ENCODE measurements at places on chromosomes 4 and X.

DNA sequence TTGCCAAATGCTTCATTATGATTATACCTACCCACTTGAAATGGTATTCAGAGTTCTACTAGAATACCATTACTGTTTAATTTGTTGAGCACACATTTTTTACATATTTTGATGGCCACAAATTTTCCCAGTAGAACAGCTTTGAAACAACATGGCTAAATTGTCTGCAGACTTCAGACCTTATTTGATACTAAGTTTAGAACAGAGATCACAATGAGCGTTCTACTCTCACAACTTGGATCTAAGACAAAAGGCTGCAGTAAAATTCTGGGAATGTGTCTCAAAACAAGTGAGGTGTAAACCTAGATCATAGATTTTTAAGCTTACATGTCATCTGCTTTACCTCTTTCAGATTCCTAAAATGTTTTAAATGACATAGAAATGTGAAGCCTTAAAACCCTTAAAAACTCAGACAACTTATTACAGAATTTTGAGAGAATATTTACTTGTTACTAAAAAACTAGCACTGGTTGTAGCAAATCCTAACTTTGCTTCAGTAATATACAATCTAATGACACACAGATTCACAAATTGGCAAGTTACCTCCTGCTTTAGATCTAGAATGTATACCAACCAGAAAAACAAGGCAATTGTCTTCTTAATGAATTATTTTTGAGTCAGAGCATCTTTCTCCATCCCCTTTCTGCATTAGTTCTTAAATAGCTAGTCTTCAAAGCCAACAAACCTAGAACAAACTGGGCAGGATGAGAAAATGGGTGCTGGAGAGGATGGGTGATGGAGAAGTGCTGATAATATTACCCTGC, 243.3 kb downstream of the SLC7A11 start:
- no peak for DNase-seq

DNA sequence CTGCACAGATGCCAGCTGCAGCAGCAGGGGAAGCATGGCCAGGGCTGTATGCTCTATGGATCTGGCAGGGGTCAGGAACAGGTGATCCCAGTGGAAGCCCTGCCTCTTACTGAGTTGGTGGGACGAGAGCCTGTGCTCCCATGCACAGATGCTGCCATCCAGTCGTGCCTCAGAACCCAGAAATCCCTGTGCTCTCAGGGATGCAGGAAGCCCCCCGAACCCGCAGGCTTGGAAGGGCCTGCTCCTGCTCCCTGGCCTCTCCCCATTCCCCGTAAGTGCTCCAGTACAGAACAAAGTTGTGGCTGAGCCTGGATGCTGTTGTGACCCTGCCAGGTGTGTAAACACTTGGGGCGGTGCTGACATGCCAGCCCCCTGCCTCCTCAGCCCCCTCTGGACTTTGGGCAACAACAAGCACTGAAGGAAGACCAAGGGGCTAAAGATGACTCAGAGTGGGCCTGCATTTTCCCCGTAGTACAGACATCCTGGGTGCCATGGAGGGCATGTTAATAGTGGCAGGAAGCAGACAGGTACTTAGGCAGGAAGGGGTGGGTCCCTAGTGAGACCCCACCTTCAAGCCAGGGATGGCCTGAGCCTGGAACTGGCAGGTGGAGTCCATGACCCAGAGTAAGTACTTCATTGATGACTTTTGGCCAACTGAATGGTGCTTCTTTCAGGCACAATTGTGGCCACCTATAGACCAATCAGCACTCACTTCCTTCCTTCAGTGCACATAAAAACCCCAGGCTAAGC, 1640.7 kb downstream of the C4orf33 start:
- DNase-seq = no peak

DNA sequence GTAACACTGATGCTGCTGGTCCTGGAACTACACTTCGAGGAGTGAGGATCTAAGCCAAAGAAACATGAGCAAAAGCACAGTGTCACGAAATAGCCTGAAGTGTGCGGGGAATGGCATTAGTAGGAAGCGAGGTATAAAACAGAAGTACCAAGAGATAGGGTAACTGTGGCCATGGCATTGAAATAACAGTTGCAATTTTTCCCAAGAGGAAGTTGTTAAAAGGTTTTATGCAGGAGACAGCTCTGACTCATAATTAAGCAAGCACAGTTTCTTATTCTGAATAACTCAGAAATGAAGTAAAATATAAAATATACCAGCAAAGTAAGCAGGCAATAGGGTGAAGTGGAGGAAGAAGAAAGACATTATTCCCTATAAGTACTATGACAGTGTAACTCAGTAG, 90.3 kb upstream of the TMEM150C start:
- DNase-seq = no peak

- no peak for DNase-seq
Observed at GRCh38 chrX:2385224-2385623, 115.6 kb downstream of the DHRSX start.

DNA sequence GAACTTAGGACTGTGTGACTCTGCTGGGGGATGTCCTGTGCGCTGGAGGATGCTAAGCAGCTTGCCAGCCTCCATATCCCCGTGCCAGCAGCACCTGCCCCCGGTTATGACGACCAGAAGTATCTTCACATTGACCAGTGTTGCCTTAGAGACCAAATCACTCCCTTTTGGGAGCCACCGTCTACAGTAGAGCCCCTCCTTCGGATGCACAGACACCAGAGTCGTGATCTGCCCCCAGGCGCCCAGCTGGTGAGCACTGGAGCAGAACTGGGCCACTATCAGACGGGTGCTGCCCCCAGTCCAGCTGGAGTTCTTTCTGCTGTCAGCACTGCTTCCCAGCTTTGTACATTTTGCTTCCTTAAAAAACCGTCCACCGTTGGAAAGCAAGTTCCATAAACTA, 30.0 kb upstream of the TADA2B start:
- no peak for DNase-seq

- DNase-seq = no peak
Observed at GRCh38 chr4:48193921-48194468, 59.9 kb upstream of the TXK start.

- no peak for DNase-seq
Observed at GRCh38 chrX:38656350-38656915, 95.1 kb downstream of the TSPAN7 start.

- DNase-seq = no peak
Observed at GRCh38 chrX:36314303-36314702, 394.8 kb downstream of the CFAP47 start.

DNA sequence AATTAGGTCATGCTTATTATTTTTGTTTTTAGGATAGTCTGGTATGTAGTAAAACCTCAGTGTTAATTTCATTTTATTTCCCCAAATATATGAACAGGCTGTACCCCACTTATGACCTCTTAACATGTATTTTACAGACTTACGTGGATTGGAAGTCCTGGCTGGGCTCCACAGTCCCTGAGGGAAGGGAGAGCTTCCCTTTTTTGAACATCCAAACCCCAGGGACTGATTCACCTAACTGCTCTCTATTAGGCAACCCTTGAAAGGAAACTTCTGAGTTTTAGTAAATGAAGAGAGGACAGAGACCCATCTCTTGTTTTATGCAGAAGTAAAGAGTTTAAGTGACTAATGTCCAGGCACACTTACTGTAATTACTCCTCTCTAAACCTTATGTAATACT, 233.1 kb upstream of the SPRY1 start:
- DNase-seq = no peak

DNA sequence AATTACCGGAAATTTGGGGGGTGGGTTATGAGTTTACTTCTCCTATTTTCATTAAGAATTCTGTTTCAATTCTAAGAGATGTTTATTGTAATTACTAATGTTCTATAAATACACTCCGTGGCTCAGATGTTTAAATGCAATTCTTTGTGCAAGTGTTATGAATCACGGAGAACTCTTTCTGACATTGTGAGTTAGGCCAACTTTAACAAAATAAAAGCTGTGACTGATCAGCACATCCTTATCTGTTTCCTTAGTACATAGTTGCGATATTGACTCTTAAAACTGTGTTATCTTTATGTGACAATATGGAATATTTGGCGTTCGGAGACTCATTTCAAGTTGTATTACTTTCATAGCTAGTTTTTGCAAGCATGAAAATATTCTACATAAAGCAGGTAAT, 902 bp downstream of the KLHL4 start:
- DNase-seq = no peak

DNA sequence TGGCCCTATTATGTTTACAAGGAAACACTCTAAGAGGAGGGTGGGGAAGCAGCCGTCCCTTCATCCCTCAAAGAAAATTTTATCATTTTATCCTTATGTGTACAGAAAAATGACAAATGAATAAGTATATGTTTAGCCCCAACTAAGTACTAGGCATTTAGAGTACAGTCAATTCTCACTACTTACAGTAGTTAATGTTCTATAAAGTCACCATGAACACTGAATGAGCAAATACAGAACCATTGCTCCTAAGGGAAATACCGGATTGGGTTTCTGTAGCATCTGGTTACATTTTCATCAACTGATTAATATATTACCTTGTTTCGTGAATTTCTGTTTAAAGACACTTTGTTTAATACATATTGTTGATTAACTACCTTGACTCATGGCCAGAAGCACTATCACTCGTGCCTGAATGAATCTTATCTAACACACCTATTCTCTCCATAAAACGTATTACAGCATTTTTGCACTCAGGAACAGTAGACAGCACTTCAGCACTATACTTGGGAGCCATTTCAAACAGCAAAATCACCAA, 109.3 kb downstream of the ASB9 start:
- DNase-seq = no peak

DNA sequence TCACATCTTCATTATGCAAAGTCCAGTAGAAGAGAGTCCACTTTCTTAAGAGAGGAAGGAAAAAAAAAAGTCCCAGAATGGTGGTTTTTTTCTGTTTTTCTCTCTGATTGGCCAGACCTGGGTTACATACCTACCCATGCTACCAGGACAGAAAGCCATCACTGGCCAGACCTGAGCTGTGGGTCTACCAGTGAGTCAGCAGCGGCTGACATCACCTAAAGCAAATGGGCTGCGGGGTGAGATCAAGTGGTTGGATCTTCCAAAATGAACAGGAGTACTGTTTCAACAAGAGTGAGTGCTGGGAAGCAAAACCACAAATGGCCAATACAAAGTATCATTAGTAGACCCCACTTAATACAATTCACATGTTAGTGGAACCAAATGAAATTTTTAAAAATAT, 1.6 kb upstream of the NDST3 start:
- no peak for DNase-seq

GRCh38 chr4:122623637-122624166, 2.8 kb upstream of the IL21 start:
- DNase-seq = no peak

- no peak for DNase-seq
Observed at GRCh38 chr4:56818797-56819196, 2.7 kb downstream of the SPINK2 start.

- no peak for DNase-seq
Observed at GRCh38 chr4:140234697-140235060, 80.7 kb upstream of the MAML3 start.

GRCh38 chr4:137524725-137525369, 7.4 kb downstream of the PCDH18 start:
- DNase-seq = no peak

- DNase-seq = no peak
Observed at GRCh38 chr4:149266301-149266700, 549.3 kb downstream of the IQCM start.

GRCh38 chr4:165756836-165757235, 116.2 kb upstream of the TLL1 start:
- no peak for DNase-seq

GRCh38 chr4:142307857-142308256, 538.2 kb downstream of the INPP4B start:
- DNase-seq = no peak

DNA sequence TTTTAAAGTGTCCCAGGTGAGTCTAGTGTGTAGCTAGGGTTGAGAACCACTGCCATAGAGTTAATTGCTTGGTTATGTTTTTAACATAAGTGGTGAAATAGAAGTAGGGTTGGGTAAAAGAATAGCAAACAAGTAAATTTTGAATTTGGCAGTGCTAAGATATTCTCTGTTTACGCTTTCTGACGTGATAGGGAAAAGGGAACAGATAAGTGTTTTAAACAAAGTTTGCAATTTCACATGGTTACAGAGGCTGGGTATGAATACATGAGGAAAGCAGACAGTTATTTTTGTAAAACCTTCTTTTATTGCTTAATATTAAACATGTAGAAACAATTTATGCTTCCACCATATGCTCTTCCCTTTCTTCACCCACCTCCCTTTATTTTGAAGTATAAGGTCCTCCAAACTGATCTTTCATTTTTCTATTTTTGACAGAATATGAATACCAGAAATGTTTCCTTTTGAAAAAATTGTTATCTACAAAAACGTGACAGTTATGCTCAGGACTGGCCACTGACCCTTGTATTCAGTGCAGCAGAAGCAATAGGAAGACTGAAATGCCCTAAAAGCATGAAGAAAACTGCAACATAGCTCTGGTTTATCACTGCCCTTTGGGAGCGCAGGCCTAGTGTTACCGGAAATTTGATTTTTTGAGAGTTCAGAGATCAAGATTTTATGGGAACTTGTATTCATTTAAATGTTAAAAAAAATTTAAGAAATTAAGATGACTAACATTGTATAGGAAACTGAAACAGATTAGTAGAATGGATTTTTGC, 214.4 kb upstream of the ARSJ start:
- DNase-seq = no peak

DNA sequence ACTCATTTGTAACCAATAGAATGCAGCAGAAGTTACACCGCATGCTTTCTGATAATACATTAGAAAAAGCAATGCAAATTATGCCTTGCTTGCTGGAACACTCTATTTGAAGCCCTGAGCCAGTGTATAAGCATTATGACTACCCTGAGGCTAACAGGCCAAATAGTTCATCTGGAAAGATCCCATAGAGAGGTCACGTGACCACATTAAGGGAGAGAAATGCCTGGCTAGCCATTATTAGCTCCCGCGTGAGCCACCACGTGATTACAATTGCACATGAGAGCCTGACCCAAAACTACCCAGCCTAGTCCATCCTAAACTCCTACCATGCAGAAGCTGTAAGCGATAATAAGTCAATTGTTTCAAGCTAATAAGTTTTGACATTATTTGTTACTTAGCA, 472.9 kb upstream of the GALNTL6 start:
- no peak for DNase-seq

DNA sequence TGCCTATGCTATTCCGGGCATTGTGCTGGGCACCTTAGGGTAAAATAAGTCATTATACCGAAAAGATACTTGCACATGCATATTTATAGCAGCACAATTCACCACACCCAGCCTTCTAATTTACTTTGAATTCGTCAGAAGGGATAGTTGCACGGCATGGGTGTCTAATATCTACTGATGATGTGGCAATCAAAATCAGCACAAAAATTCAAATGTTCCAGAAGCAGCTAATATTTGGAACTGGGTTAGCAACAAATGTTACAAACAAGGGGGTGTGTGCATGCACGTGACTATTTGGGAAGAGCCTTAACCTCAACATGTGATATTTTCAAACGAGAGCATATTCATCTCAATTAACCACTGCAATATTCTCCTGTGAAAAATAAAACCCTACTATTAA, 79.7 kb upstream of the PRSS48 start:
- no peak for DNase-seq

- no peak for DNase-seq
Observed at GRCh38 chr4:4752025-4752424, 107.4 kb upstream of the MSX1 start.

GRCh38 chr4:113760795-113761619, 531 bp downstream of the CAMK2D start:
- no peak for DNase-seq

- DNase-seq = no peak
Observed at GRCh38 chr4:48709901-48710300, 70.2 kb downstream of the FRYL start.

All from brain pericyte (primary cell).